ENCODE measurements at places on chromosomes 6 and 20.

- peak; percentile 70 for DNase-seq
Observed at GRCh38 chr20:4090756-4091489, 75.6 kb upstream of the RNF24 start.

DNA sequence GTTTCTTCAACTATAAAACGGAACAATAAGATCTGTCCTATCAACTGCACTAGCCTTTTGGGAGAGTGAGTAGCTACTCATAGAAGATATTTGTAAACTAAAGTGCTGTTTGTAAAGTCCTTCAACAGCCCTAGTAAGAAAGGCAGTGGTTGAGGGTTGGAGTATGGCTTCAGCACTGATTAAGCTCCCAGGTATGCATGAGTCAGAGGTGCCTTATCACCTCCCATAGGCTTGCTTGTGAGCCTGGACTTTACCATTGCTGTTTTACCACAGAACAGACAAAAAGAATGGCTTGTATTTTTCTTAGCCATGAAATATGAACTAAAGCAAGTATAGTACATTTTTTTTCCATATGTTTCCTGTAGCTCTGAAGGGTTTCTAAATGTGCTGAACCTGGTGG, 44.1 kb downstream of the SAMD3 start:
- DNase-seq = peak; percentile 76

DNA sequence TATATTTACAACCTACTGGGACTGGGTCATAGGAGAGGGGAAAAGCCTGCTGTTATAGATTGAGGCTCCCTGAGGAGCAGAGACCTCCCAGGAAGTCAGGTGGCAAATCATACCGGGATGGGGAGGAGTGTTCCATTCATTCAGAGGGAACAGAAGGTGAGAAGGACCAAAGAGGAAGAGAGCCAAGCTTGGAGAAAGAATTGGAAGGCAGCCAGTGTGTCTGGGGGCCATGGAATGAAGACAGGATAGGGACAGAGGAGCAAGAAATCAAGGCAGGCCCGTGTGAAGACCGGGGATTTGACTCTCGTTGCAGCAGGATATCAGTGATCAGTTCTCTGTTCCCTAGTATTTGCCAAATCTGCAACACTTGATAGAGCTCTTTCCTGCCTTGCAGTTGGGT, 5.7 kb upstream of the ZNF217 start:
- no peak for DNase-seq

DNA sequence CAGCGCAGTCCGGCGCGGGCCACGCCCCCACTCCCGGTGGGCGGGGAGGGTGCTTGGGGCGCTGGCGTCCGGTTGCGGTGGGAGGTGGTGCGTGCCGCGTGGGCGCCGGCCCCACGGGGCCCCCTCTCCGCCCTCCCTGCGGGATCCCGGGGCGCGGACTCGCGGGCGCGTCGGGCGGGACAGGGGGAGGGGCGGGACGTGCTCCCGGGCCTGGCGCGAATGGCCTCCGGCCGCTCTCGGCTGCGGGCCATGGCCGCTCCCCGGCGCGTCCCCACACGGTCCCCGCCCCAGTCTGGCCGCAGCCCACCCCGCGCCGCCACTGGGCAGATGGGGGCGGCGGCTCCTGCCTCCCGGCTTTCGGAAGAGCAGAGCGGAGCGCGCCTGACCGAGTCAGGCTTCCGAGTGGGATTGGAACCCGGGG, 771 bp upstream of the PPP1R3G start:
- DNase-seq = no peak

DNA sequence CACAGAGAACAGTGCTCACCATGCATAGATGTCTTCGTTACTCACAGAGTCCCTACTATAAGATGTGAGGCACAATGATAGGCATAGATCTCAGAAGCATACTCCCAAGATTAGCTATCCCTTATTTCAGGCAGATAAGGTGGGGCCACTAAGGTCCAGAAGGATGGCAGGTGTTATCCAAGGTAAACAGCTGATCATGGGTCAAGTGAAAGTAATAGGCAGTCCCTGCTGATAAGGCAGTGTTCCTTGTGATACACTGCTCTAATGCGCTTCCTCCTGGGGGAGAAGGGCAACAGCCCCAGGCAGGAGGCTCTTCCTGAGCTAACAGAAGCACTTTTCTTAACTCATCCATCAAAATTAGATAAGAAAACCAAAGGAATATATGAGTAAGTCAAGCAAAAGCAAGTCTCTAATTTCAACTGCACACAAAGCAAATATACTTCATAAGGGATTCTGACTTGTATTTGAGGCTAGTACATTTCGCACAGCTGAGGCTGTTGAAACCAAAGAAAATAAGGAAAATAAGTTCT, 42.2 kb downstream of the METTL24 start:
- DNase-seq = no peak

DNA sequence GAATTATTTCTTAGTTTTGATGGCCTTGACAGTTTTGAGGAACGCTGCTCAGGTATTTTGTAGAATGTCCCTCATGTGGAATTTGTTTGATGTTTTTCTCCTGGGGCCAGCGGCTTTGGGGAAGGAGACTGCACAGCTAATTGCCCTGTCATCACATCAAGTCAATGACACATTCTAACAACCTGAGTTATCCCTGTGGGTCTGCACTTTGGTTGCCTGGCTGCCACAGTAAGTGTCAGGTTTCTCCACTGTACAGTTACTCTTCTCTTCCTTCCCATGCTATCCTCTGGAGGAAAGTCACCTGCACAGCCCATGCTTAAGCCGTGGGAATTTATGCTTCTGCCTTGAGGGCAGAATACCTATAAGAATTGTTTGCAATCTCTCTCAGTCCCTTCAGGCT, 1.4 kb upstream of the TREML4 start:
- no peak for DNase-seq

DNA sequence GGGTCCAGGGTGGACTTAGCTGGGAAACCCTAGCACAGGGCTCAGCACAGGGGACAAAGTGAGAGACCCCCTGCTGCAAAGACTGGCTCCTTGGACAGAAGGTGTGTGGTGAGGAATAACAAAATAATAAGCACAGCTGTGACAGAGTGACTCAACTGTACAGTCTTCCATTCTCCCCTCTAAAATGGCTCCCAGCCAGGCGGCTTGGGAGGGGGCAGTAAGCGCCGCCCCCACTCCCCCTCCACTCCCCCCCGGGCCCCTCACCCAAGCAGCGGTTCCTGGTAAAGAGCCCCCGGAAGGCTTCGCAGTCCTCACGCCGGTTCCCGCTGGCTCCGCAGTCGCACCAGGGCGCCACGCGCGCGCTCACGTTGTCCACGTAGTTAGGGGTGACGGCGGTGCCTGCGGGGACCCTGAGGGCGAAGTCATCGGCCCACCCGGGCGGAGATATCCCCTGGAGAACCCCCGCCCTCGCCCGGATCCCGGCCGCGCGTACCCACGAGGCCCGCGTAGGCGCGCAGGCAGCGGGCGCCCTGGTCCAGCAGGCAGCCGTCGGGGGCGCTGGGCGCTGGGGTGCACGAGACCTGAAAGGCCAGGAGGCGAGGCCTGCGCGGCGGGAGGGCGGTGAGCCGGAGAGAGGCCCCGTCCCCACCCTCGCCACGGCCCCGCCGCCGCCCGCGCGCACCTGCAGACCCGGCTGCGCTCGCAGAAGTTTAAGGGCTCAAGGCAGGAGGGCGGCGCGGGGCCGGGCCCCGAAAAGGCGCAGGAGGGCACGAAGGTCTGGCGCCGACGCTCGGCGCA, 2.7 kb downstream of the GFRA4 start:
- DNase-seq = no peak

- DNase-seq = no peak
Observed at GRCh38 chr6:14721103-14721758, 524.6 kb upstream of the JARID2 start.

GRCh38 chr6:21135484-21136013, 458.0 kb upstream of the SOX4 start:
- DNase-seq = no peak
